EL (cell line): ENCODE measurements at places on chromosomes 6 and 20.

DNA sequence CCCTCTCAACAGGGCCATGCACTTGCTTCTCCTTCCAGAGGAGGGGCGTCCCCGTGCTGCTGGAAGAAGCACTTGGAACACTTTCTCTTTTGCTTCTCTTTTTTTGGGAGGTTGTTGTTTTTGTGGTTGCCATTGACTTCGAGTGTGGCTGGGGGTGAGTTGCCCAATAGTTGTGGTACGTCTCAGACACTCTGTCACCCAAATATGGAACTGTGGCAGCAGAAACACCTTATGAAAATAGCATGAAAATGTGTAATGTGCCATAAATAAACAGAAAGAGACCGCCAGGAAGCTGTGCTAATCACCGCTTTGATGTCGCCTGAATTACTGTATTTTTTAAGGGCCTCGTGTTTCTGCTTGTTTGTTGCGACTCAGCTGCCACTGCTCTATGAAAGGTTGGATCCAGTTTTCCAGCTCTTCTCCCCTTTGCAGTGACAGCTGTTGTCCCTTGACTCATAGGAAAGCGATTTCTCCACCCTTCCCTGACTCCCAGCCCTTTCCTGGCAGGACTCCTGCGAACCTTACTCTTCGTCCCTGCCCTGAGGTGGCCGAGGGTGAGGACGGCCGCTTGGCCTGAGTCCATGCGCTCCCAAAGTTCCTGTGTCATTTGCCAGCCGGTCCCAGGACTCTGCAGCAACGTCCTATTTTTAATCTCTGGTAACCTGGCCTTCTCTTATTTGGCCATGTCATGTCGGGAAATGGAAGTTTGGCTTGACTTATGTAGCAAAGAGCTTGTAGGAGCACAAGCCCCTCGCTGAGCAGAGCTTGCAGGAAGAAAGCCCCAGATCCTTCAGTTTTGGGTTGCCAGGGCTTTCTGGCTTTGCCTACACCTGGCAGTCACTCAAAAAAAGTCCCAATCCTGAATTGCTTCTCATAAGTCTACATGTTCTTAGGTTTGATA, 694.6 kb downstream of the QKI start:
- peak; percentile 84 for DNase-seq

- DNase-seq: no peak
Observed at GRCh38 chr6:150627585-150628025, 27.9 kb downstream of the PLEKHG1 start.

GRCh38 chr6:123745895-123746294, 57.8 kb upstream of the NKAIN2 start:
- peak; percentile 2 for DNase-seq

DNA sequence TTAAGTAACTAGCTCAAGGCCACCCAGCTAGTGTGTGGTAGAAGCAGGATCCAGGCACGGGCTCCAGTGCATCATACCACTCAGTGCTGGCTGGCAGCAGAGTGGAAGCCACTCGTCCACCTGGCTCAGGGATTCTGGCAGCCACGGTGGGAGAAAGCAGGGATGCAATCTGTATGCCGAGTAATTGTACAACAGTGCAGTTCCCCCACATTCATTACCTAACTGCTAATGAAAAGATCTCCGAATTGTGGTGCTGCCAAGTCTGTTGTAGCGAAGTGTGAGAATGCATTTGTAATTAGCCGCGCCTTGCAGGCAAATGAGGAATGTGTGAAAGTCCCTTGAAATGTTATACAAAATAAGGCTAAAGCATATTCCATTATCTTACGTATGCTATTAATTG, 29.0 kb downstream of the KCNG1 start:
- no peak for DNase-seq

GRCh38 chr6:122713138-122713537, 66.4 kb upstream of the FABP7 start:
- no peak for DNase-seq

- DNase-seq: peak; percentile 16
Observed at GRCh38 chr6:111606620-111607115, 990 bp upstream of the TRAF3IP2 start.

- no peak for DNase-seq
Observed at GRCh38 chr6:132368916-132369481, 32.3 kb downstream of the MOXD1 start.

DNA sequence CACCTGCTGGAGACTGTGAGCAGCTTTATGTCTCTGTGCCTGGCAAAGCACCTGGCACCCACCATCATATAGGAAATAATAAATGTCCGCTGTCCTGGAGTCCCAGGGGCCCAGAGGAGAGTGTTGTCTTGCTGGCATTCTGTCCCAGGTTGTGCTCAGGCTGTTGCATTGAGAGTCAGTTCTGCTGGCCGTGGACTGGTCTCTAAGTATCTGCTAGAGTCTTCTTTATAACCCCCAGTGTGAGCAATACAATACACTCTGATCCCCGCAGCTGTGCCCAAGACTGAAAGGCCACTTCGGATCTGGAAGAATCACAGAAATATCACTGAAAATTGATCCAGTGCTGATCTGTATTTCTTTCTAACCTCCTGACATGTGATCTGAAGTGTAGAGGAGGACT, 38.3 kb upstream of the HINT3 start:
- no peak for DNase-seq

- DNase-seq: no peak
Observed at GRCh38 chr20:17406051-17406590, 125.1 kb downstream of the BFSP1 start.

- peak; percentile 99 for DNase-seq
Observed at GRCh38 chr6:26351544-26351953, 13.4 kb upstream of the BTN3A2 start.

DNA sequence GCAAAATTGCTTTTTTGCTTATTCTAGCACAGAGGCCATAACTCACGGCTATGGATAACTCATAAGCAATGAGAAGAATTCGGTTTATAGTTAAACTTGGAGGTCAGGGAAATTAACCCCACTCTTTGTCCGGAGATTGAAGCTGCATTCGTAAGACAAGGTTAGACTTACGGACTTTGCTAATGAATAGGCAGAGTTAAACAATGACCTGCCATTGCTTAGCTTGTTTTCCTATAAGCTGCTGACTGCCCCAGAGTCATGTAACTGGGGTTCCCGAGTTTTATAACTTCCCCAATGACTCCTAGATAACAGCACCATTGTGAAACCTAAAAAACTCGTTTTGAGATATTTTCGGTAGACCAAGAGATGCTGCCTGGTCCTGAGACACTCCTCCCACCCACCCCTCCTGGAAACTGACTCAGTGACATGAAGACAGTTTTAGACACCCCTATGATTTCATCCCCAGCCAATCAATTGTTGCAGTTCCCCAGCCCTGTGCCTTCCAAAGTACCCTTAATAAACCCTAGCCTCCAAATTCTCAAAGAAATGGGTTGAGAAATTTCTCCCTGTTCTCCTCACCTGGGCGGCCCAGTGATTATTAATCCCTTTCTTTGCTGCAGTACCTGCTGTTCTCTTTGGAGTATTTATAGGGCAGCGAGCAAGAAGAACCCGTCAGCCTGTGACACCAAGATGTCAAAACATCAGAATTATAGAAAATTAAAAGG, 33.1 kb upstream of the MCUR1 start:
- DNase-seq: no peak

- peak; percentile 27 for DNase-seq
Observed at GRCh38 chr6:74534465-74535211, 671.2 kb downstream of the COL12A1 start.

- DNase-seq: peak; percentile 3
Observed at GRCh38 chr6:104858642-104859041, 1.1 kb downstream of the HACE1 start.

DNA sequence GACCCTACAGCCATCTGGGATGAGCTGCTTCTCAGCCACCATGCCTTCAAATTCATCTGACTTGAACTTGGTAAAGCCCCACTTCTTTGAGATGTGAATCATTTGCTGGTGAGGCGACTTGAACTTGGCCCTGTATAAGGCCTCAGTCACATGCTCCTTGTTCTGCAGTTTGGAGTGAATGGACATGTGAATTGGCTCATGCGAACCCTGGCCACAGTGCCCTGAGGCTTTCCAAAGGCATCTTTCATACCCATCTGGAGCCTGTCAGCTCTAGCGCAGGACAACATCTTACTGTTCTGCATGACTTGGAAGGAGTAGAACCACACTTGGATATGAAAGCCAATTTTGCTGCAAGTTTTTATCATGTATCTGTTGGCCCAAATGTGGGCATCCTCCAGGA, 244.0 kb upstream of the FAM83B start:
- no peak for DNase-seq

GRCh38 chr20:34536798-34537394, 20.7 kb downstream of the DYNLRB1 start:
- DNase-seq: no peak

DNA sequence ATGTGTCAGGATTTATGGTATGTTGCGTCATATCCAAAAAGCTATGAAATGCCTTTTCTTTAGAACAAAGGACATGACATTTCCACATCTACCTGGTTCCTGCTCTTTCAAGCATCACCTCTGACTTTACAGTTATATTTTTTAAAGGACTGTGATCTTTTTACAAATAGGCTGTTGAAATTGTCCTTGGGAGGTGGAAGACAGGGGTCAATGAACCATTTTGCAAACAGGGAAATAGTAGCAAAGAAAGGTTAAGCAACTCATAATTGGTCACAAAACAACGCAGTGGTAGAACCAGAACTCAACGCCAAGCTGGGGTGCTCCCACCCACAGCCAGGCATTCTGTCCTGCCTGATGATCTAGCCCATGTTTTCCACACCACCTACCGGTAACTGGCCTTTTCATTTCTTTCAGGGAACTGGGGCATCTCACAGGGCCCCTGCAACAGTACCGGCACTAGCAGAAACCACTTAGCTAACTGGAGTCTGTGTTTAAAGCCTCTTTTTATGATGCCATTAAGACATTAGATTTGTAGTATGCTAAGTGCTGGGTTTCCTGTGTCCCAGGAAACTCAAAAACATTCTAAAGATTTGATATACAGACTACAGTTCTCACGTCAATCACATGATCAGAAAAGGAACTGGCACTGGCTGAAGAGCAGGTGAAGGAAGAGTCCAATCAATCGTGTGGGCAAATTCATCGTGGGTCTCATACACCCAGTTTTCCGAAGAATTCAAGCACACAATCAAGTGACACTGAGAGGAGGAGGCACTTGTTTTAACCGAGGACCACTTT, 13.9 kb downstream of the ZNF217 start:
- DNase-seq: peak; percentile 80

- no peak for DNase-seq
Observed at GRCh38 chr6:158960026-158960425, 40.0 kb downstream of the RSPH3 start.

DNA sequence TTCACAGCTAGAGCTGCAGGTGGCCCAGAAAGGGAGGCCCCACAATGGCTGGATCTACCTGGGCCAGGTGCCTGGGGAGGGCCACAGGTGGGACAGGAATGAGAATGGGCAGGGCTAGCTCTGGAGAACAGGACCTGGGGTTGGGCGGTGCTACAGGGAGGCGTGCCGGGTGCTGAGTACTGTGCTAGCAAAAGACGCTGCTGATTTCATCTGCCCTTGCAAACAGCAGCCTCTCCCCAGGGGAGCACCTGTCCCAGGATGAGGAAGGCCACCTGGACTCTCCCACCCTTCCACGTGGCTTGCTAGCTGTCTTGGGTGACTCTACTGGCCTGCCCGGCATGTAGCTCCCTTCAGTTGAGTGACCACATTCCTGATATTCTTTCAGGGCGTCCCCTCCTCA, 6.6 kb upstream of the YTHDF1 start:
- no peak for DNase-seq

GRCh38 chr6:42320762-42321161, 103.1 kb upstream of the MRPS10 start:
- peak; percentile 74 for DNase-seq

DNA sequence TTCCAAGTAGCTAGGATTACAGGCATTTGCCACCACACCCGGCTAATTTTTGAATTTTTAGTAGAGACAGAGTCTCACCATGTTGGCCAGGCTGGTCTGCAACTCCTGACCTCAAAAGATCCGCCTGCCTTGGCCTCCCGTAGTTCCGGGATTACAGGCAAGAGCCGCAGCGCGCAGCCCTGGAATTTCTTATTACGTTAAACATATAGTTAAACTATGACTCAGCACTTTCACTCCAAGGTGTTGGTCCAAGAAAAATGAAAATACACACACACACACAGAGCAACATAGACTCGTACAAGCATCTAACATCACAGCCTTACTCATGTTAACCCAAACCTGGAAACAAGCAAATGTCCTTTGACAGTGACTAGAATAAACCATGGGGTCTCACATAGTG, 663.9 kb downstream of the PRKN start:
- DNase-seq: no peak

GRCh38 chr6:52647199-52647598, 23.7 kb upstream of the TMEM14A start:
- DNase-seq: peak; percentile 53

GRCh38 chr6:126718600-126719327, 378.8 kb downstream of the CENPW start:
- DNase-seq: no peak

DNA sequence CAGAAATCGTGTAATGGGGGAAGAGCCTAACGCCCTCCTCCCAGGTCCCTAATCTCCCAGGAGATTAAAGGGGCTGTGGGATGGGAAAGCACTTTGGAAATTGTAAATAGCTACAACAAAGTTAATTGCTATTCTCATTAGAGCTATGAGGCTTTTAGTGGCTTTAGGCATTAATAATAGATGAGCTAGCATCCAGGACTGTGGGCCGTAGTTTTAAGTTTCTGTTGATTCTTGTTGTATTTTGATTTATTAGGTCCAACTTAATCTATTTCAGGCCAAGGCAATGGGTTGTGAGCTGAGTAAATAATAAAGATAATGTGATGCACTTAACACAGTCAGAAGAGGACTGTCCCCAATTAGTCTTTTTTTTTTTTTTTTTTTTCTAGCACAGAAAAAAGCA, 67.7 kb downstream of the ANKRD6 start:
- DNase-seq: no peak

DNA sequence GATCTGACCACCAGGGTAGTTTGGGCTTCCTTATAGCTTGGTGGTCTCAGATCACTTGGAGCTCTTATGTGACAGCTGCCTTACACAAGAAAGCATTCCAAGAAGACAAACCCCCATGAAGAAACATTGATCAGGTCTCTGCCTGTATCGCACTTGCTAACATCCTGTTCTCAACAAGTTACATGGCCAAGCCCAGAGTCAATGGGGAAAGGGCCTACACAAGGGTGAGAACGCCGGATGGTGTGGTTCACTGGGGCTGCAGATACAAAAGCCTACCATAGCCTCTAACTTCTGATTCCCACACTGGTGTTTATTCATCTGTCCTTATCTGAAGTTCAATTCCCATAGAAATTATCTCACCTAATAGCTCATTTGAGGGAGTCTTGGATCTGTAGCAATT, 235.5 kb downstream of the SYNDIG1 start:
- no peak for DNase-seq
